ENCODE measurements at places on chromosomes 4 and X. TPM values are rescaled to one million over a fixed set of nuclear protein-coding genes. Genes with fewer than 3 reads are reported as not detected.

The MAOA gene
- not detected for polyA plus RNA-seq

The RBM10 gene
- polyA plus RNA-seq = 33.0 TPM

The ARR3 gene
- not detected for polyA plus RNA-seq

The GAGE12E gene
- not detected for polyA plus RNA-seq

The TMEM47 gene
- not detected for polyA plus RNA-seq

The SLC26A1 gene
- polyA plus RNA-seq = 0.59 TPM

The F8A3 gene
- polyA plus RNA-seq = 2.9 TPM

Data from CD4-positive, alpha-beta memory T cell (primary cell).